ENCODE measurements at places on chromosomes 4 and X.

DNA sequence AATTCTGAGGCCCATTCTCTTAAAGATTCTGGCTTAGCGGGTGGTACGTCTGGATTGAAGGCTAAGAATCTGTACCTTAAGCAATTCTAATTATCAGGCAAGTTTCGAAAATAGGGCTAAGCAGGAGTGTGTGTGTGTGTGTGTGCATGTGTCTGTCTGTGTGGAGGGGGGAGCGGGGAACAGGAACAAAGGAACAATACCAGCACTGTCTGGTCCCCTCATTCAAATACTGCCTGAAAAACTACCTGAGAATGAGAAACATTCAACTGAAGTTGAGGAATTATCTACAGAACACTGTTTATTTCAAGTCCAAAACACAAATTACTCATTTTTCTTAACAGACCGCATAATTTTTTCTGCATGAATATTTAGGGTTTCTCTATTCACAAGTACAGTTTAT is 18.6 kb downstream of the PGRMC2 start:
- DNase-seq, result no peak

DNA sequence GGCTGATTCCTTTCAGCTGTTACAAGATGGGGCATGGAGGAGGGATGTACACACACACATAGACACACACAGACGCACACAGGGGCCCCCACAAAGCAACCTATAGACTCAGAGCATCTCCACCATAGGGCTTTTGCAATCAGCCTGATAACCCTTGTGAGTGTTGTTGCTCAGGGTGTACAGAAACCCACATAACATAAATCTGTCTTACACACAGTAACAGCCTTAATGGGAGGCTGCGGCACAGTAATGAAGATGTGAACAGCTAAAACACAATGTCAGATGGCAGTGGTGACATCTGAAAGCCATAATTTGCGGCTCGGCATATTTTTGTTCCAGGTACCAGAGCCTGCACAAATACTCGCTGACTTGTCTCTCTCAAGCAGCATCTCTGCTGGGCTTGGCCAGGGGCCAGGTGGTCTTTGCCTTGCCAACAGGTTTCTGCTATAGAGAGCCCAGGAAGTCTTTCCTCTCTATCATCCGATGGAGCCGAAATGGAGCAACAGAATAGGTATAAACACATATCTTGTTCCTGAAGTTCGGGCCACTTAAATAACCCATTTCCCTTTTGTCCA is 357.2 kb upstream of the GATB start:
- no peak for DNase-seq

GRCh38 chrX:136674270-136674985 is 26.5 kb downstream of the CD40LG start:
- no peak for DNase-seq

- DNase-seq, result no peak
Measured at GRCh38 chrX:39724544-39724943, 373.2 kb downstream of the BCOR start.

- no peak for DNase-seq
Measured at GRCh38 chr4:123977641-123978081, 581.1 kb downstream of the SPRY1 start.

DNA sequence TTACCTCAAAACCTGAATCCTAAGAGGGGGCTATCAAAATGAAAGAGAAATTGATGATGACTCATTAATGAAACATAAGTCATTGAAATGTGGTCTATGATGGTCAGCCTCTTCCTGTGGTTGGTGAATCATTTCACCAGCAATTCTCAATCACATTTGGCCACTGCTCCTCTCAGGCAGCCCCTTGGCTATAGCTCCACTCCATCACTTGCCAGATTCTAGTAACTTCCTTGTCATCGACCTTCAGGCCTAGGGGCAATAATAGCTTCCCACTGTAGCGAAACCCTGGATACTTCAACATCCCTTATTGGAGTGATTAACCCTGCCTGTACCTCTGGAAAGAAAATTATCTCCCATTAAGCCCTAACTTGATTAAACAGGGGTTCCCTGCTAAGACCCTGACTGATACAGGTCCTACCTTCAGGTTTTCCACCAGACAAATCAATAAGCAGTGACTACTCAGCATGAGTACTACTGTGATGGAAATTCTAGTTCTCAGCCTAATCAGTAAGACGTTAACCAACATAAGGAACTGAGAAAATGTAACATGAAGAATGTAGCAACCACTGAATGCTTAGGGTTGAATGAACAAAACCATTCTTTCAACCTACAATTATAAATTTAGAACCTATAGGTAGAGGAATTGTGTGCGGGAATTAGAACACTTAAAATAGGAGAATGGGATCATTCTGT is 30.4 kb downstream of the ADH7 start:
- DNase-seq, result no peak

DNA sequence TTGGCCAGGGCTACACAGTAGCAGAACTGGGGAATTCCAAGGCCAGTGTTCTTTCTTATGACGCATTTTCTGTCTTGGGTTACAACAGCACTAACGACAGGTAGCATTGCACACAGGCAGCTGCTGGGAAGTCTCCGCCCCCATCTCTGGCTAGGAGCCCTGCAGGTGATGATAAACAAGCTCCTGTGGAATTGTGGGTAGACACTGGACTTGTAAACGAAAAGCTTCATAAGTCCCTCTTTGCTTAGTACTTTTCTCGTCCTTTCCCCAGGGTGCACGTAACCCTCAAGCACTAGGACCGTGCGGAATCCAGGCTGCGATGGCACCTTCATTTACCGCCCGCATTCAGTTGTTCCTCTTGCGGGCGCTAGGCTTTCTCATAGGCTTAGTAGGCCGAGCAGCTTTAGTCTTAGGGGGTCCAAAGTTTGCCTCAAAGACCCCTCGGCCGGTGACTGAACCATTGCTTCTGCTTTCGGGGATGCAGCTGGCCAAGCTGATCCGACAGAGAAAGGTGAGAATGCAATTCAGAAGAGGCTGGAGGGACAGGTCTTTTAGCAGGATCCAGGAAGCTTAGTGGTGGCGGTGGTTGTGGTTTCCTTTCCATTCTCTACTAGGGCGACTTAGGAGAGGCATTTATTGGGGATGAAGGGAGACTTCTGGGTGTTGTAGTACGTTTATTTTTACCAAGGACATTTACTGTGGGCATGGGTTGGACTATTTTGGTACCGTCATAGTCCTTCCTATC is at the start of gene FAAH2:
TSS of gene FAAH2 (plus strand) at position 200 of the 745 bp plus-strand sequence. CDS start at position 320, 120 bp downstream.
- DNase-seq, result no peak

- DNase-seq, result no peak
Measured at GRCh38 chrX:96985046-96985445, 101.3 kb downstream of the RPA4 start.

- DNase-seq, result no peak
Measured at GRCh38 chr4:181150191-181150590, 1093.0 kb upstream of the TENM3 start.

DNA sequence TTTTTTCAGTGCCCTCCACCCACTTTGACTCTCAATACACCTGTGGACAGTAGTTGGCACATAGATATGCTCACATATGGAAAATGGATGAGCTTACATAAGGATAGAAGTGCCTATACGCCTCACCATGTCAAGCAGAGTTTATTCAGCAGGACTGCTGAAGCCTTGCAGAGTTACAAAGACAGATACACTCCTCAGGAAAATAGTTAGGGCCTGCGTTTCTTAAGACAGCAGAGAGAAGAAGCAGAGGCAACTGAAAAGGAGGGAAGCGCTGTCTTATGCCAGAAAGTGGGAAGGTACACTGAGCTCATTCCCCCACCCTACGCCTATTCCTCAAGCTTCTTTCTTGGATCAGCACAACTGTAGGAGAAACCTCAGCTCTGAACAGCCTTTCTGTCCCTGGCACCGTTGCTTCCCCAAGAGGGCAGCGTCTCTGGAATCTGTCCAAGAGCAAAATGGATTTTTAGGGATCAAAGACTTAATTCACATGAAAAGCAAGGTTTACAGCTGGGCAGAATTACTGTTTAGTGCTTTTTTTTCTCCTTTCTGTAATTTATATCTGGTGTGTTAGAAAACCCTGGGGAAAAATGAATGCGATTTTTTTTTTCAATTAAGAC is 37.3 kb upstream of the MBTPS2 start:
- DNase-seq, result no peak

DNA sequence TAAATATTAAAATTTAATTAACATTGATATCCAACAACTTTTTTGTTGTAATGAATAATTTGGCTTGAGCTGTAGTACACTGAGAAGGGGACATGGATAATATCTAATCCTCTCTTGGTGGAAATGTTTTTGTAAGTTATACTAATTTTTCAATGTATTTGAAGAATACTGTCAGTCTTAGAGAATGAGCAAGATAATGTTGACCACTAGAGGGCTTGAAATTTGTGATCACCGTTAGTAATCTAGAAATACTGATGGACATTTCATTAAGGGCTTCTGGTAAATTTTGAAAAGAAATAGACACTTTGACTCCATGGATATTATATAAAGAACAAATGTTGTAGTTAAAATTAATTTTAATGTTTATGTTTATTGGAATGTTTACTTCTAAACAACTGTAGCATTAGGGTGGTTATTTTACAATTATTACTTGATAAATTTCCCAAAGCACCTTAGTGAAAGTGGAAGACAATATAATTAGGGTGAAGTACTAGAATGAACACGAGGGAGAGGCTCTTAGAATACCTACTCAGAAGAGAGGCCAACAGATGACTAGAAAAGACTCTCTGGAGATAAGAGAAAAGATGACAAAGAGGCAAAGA is 20.0 kb upstream of the CAMK2D start:
- no peak for DNase-seq

DNA sequence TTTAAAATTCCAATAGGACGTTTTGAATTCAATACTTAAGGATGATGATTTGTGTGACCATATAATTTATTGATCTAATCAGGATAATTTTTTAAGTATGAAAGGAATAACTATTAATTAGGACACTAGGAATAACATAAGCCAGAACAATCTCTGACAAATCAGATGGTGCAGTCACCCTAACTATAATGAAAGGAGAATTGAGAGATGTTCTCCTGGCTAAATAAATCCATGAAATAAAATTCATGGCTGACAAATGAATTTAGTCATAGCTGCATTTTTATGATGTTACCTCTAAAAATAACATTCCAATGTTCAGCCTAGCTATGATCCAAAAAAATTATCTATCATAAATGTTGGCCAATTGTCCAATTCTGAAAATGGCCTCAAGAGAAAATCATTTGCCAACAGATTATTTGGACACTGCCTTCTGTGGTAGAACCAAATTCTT is 190.6 kb upstream of the NEIL3 start:
- DNase-seq, result no peak

- no peak for DNase-seq
Measured at GRCh38 chr4:637536-638280, 12.3 kb downstream of the PDE6B start.
